Activated naive CD8-positive, alpha-beta T cell treated with anti-CD3 and anti-CD28 coated beads, Interleukin-2, amount 10 ng/mL, durations not matched to agents 7 days and 5 days (primary cell): ENCODE measurements at places on chromosomes 6 and 20. TPM values are rescaled to one million over a fixed set of nuclear protein-coding genes. Genes with fewer than 3 reads are reported as not detected.

SLC16A10 gene
- 6.8 TPM for total RNA-seq

NFKBIE gene
- 14.3 TPM for total RNA-seq

MAFB gene
- 2.4 TPM for total RNA-seq

TRIM15 gene
- total RNA-seq, result not detected

FOXQ1 gene
- total RNA-seq, result not detected

PRICKLE4 gene
- not detected for total RNA-seq

IL17F gene
- total RNA-seq, result not detected

KIAA1586 gene
- total RNA-seq, result 16.4 TPM

BHLHE23 gene
- not detected for total RNA-seq

PSMF1 gene
- total RNA-seq, result 126 TPM

RNF39 gene
- total RNA-seq, result not detected

OXT gene
- total RNA-seq, result 0.89 TPM

MLIP gene
- not detected for total RNA-seq

GSTA3 gene
- not detected for total RNA-seq

CCN2 gene
- total RNA-seq, result not detected

CRISP2 gene
- total RNA-seq, result not detected

RPS18 gene
- 3,409 TPM for total RNA-seq

MROH8 gene
- 2.5 TPM for total RNA-seq

HSD17B8 gene
- total RNA-seq, result 21.8 TPM

LGSN gene
- total RNA-seq, result 0.17 TPM

MYMX gene
- not detected for total RNA-seq

PDE7B gene
- 0.42 TPM for total RNA-seq

SCGN gene
- total RNA-seq, result not detected

YIPF3 gene
- 63.2 TPM for total RNA-seq

UBE2C gene
- 153 TPM for total RNA-seq

ANGPT4 gene
- total RNA-seq, result not detected

IBTK gene
- 25.3 TPM for total RNA-seq

ATP6V1G2 gene
- 5.5 TPM for total RNA-seq

ARMH2 gene
- total RNA-seq, result 1.6 TPM

PDE10A gene
- total RNA-seq, result not detected

KLC4 gene
- total RNA-seq, result 33.8 TPM

CST5 gene
- not detected for total RNA-seq

SLCO4A1 gene
- 61.9 TPM for total RNA-seq

POM121L2 gene
- not detected for total RNA-seq

FAM209B gene
- total RNA-seq, result 1.1 TPM

TULP1 gene
- not detected for total RNA-seq

OLIG3 gene
- not detected for total RNA-seq
